ENCODE measurements at places on chromosomes 7 and 10. TPM values are rescaled to one million over a fixed set of nuclear protein-coding genes. Genes with fewer than 3 reads are reported as not detected.

DNA sequence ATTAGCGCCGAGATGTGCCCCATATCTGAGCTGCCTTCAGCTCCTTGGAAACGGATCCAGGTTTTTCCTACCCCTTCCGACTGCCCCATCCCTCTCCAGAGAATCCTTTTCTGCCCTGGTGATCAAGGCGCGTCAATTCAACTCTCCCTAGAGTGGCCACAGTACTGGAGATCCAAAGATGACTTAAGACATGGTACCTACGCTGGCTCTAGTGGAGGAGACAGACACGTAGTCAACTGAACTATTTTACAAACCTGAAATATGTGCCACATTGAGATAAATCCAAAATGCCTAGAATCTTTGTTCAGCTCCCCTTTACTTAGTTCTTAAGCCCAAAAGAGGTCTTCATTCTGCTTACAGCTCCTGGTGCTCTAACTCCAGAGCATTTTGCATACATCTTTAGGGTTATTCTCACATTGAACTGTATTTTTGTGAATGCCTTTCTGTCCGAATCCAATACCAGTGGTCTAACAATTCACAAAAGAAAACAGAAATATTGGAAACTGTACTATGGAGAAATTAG lies 444 bp upstream of the TNPO3 start:
- DNase-seq = no peak

GRCh38 chr10:113130014-113130641 lies 180.1 kb downstream of the TCF7L2 start:
- no peak for DNase-seq

DNA sequence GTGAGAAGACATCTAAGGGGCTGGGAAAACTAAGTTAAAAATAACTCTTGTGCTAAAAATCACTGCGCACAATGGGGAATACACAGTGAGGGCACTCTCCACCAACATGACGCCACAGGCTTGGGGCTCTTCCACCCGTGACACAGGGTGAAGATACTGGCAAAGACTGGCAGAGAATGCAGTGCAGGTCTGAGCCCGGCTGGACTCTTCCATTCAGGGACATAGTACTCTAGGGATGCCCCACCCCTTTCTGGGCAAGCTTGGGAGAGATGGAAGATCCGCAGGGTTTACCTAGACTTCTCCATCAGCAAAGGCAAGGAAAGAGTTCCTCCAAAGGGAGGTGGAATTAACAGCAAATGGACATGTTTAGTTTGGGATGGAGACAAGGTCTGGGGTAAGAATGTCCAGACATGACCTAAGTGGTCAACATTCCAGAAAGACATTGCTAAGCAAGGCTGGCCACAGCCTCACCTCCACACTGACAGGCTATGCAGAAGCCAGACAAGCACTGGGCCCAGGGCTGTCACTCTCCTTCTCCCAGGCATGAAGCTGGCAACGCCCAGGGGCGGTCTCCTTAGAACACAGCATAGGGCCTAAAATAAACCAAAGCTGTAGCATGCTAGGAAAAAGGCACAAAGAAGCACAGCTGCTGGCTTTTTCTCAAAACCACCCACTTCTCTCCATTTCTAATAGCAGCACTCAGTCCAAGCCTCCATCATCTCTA lies 28.1 kb downstream of the XPNPEP1 start:
- no peak for DNase-seq

Gene ADAP1
- total RNA-seq = 0.96 TPM

- no peak for DNase-seq
Observed at GRCh38 chr7:114466917-114467316, 52.3 kb downstream of the FOXP2 start.

Gene CACNB2
- 60.9 TPM for total RNA-seq

- no peak for DNase-seq
Observed at GRCh38 chr10:114395366-114396022, 8.8 kb downstream of the AFAP1L2 start.

Gene NCOA4
- total RNA-seq = 107 TPM

DNA sequence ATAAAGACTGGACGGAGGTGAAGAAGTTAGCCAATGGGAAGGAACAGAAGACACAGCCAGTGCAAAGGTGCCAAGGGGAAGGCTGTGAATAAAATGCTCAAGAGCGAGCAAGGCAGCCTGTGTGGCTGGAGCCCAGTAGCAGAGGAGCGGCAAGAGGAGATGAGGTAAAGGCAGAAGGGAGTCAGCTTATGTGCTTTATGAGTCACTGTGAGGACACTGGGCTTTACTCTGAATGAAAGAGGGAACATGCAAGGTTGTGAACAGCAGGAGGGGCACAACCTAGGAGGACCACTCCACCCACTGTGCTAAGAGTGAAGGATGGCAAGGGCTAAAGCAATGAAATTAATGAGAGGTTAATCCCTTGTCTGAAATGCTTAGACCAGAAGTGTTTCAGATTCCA lies 129.0 kb upstream of the ODAD2 start:
- DNase-seq = no peak

Gene PPP1R17
- total RNA-seq = not detected

- DNase-seq = no peak
Observed at GRCh38 chr10:31321396-31321941, 2.5 kb downstream of the ZEB1 start.
